Activated CD4-positive, CD25-positive, alpha-beta regulatory T cell treated with anti-CD3 and anti-CD28 coated beads, Interleukin-2, amount 50 U/mL, for 16 hours (primary cell): ENCODE measurements at places on chromosomes 13 and 19.

- DNase-seq: no peak
These were observed 148.1 kb downstream of the NHLRC3 start for GRCh38 chr13:39186205-39186875.

DNA sequence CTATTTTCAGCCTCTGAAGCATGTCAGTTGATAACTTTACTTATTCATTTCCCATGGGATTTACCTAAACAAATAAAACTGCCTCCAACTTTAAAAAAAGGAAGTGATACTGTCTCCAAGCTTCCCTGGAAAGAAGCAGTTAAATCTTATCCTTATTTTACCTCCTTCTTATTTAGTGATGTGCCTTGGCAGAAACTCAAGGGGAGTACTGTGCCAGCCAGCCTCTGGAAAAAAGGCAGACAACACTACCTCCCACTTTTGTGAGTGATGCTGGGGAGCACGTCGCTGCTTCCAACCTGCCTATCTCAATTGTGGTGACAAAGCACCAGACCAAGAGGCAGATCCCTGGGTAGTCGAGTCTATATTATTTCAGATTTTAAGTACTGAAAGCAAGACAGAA lies 765.6 kb downstream of the DIAPH3 start:
- DNase-seq: no peak

DNA sequence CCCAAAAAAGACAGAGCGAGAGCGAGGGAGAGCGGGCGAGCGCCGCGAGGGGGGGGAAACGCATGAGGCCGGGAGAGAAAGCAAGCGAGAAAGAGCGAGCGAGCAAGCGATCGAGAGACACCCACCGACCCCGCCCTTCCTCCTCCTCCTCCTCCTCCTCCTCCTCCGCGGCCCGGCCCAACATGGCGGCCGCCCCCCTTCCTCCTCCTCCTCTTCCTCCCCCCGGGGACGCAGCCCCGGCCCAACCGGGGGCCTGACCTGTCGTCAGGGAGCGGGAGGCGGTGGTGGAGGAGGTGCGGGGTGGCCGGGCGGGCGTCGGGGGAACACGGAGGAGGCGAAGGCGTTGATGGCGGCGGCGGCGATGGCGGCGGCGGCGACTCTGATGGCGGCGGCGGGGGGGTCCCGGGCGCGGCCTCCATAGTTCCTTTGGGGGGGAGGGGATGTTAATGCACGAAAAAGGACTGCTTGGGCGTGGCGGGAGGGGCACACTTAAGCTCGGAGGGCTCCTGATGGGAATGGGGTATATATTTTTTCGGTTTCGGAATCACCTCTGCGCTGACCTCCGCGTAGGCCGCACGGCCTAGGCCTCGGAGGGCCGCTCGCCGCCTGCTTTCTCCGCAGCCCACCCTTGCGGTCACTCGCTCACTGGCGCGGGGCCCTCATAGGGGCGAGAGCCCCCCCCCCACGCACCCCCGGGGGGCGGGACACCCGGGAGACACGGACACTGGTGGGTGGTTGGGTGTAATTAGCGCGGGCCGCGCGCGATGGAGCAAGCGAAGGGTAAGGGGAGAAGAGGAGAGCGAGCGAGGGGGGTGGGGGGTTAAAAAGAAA lies 1.2 kb downstream of the ZC3H4 start:
- peak; percentile 76 for DNase-seq

DNA sequence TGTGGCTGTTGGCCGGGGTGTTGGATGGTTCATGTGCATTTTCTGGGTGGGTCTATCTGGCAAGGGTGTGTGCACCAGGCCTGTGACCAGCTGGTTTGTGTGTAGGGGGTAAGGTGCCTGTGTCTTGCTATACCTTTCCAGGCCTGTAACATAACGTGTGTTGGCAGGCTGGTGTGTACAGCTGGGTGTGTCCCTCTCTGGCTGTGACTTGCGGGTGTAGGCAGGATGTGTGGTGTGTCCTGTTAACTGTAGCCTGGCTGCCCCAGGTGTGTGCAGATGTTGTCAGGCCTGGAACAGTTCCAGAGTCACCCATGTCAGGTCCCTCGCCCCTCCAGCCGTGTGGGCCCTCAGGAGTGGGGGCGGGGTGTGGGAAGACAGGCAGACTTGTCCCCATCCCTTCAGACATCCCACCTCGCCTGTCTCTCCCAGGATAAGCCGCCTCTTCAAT lies 9.8 kb downstream of the KCTD15 start:
- DNase-seq: no peak

DNA sequence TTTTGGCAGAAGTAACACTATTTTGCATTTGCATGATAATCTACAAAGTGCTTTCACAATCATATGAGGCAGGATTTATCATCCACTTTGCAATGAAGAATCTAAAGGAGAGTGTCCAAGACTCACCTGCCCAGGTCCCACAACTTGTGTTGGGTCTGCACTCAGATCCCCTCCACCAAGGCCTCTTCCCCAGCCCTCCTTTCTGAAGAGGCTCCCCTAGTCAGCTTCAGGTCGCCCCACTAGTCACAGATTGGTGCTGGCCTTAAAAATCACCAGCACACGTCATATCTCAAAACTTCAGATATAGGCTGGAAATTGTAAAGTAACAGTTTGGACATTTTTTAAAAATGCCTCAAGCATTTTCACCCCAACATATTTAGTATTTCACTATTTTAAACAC lies 17.5 kb downstream of the ATP7B start:
- DNase-seq: no peak

GRCh38 chr19:13082192-13083007 lies 20.3 kb downstream of the LYL1 start:
- DNase-seq: no peak

- DNase-seq: no peak
These were observed 130.1 kb downstream of the ZDHHC20 start for GRCh38 chr13:21328836-21329477.

DNA sequence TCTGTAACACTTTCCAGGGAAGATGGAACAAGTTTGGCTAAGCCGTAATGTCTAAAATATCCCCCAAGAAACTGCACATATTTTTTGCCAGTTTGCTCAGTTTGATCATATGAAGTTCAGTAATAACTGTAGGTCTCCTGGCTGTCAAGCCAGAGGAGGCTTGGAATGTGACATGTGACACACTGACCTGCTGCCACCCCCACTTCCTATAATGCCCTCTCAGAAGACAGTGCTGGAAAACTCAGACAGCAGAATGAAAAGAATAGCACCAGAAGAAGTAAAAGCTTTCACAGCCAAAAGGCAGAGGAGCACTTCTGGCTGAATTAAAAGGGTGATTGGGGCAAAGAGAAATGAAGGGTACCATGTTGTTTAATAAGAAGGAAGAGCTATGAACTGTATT lies 67.4 kb upstream of the UBAC2 start:
- no peak for DNase-seq

DNA sequence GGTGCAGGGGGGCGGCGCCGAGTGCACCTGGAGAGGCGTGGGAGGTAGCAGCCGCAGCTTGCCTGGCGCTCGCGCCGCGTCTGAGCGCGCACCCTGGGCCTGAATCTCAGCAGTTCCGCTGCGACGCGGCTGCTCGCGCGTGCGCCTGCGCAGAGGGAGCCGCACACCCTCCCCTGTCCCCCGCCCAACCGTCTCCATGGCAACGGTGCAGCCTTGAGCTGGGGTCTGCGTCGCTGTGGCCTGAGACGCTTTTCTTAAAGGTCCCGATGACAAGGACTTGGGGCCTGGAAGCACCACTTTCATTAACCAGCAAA lies at the start of gene PNMA8B:
Gene PNMA8B (minus strand): TSS at position 82 of the 314 bp plus-strand sequence. CDS start 402 bp downstream, outside the sequence.
- no peak for DNase-seq

DNA sequence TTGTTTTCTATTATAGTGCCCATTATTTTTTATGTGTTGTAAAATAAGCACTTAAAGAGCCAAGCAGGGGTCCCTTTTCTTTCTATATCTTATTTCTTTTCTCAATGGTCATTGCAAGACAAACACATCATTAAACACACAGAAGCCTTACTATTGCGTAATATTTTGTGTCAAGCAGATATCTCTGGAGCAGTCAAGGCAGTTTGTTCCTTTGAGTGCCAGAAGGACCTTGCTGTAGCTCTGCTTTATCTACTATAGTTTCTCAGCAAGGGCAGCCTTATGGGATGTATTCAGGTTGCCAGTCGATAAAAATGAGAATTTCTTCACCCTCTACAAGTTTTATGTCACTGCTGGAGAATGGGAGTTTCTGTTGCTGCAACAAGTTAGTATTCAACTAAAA lies 319.3 kb downstream of the TDRD3 start:
- no peak for DNase-seq

GRCh38 chr13:109652531-109652930 lies 133.9 kb downstream of the IRS2 start:
- no peak for DNase-seq

- DNase-seq: no peak
These were observed 190.9 kb downstream of the COL4A1 start for GRCh38 chr13:110116072-110116487.

DNA sequence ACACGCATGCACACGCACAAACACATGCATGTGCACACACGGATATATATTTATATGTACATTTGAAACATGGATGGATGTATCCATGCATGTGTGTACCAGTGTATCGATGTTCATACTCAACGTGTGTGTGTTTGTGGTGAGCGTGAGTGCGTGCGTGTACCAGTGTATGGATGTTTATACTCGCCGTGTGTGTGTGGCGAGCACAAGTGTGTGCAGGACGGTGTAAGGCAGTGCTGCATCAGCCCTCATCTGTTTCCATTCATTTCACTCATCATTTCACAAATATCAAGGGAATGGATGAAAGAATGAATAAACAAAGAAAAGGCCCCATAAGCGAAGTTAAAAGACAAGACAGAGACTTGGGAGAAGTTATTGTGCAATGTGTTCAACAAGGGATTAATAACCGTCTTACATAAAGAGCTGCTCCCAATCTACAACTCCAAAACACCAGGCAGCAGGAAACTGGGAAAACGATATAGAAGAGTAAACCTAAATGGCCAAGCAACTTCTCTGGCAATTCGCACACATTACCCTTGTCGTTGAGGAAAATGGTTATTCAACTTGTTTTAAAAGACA lies 21.7 kb upstream of the MIER2 start:
- no peak for DNase-seq

GRCh38 chr13:46676378-46676725 lies 120.6 kb downstream of the ESD start:
- no peak for DNase-seq

DNA sequence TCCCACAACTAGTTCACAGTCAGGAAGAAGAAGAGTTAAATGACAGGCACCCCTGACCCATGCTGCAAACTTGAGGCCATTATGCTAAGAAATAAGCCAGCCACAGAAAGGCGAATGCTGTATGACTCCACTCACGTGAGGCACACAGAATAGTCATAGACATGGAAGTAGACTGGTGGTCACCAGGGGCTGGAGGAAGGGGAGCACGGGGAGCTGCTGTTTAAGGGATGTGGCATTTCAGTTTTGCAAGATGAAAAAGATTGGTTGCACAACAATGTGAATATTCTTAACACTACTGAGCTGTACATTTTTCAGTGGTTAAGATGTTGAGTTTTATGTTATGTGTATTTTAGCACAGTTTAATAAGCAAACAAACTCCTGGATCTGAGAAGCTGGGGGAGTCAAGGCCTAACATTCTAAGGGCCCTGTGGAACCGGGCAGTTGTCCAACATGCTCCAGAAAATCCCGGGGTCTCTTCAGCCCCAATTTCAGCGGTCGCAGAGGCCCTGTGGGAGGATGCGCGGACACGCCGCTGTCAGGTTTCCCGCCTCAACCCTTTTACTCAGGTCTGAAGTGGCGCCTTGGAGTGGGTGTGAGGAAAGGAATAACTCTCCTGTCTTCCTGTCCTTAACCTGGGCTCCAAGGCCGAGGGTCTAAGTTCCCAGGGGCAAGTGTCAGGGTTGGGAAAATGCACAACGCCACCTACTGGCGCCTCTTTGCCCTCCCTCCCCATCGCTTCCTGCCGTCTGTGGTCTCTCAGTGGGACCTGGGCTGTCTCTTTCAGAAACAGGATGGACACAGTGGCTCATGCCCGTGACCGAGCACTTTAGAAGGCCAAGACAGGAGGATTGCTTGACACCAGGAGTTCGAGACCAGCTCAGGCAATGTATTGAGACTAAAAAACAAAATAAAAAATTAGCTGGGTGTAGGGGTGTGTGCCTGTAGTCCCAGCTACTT lies 4.4 kb upstream of the TMEM272 start:
- DNase-seq: no peak

DNA sequence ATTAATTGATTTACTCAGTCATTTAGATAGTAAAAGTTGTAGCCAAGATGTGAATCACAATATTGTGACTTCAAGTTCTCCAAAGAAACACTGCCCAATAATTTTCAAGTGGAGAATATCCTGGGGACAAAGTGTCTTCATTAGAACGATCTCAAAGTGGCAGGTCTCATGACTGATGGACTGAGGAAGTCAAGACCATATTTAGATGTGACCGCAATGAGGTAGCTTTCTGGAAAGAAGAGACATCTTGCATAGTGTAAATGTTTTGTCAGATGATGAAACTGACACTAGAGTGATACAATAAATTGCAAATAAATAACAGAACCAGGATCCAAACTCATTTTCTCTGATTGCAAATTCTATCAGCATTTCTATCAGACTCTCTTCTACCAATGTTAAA lies 1476.9 kb downstream of the EFNB2 start:
- DNase-seq: no peak

DNA sequence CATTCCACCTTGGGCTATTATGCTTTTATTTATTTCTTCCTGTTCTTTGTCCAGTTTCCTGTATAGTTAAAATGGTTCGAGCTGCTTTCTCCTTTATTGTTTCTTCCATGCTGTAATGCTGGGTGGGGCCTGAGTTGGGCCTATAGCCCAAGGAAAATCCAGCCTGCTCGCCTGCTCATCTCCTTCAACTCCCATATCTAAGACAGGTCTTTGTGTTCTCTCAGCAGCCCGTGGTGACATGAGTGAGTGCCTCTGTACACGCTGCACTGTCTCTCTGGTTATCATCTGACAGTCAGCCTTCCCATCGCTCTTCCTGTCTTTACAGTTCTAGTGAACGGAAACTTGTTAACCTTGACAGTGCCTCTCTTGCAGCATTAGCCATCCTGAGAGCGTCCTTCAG lies 221.9 kb upstream of the SLC10A2 start:
- no peak for DNase-seq

DNA sequence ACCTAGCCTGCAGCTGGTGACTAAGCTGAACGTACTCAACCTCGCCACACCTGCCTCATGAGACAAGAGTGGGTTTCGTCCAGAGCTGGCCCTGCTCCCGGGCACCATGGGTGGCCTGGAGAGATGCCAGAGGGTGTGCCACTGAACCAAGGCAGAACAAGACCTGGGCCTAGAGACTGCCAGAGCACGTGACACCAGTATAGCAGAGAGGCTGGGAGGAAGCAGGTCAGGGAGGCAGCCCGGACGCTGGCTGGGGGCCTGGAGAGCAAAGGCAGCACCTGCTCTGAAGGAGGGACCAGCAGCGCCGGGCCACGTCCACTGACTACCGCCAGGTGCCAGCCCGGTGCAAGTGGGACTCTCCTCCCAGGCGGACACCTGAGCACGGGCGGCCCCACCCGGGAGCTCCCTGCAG lies 7.3 kb upstream of the C13orf46 start:
- no peak for DNase-seq

DNA sequence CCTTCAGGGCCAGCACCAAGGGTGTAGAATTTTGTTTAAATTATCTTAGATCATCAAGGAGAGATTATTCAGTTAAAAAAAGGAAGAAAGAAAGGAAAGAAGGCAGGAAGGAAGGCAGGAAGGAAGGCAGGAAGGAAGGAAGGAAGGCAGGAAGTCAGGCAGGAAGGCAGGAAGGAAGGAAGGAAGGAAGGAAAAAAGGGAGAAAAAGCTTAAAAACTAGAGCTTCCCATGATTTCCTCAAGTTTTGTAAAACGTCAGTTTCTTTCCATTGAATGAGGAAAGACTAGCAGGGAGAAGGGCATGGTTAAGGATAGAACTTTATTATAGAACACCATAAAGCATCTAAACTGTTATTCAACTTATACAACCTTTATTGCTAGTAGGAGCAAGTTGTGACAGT lies 2672.0 kb upstream of the PCDH20 start:
- no peak for DNase-seq

- no peak for DNase-seq
These were observed 6.1 kb downstream of the PTGIR start for GRCh38 chr19:46618670-46619231.
